KG1 (cell line): ENCODE measurements at places on chromosomes 11 and 22.

GRCh38 chr11:110747531-110747930 is 35.3 kb upstream of the ARHGAP20 start:
- no peak for DNase-seq

DNA sequence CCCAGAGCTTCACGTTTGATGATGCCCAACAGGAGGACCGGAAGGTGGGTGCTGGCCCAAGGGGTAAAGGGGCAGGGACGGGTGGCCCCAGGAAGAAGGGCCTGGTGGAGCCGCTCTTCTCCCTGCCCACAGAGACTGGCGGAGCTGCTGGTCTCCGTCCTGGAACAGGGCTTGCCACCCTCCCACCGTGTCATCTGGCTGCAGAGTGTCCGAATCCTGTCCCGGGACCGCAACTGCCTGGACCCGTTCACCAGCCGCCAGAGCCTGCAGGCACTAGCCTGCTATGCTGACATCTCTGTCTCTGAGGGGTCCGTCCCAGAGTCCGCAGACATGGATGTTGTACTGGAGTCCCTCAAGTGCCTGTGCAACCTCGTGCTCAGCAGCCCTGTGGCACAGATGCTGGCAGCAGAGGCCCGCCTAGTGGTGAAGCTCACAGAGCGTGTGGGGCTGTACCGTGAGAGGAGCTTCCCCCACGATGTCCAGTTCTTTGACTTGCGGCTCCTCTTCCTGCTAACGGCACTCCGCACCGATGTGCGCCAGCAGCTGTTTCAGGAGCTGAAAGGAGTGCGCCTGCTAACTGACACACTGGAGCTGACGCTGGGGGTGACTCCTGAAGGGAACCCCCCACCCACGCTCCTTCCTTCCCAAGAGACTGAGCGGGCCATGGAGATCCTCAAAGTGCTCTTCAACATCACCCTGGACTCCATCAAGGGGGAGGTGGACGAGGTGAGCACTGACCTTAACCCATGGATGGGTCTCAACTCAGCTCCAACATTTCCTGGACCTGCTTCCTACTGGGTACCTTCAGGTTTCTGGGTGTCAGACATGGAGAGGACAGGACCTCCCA is 2.0 kb downstream of the RIC8A start:
- no peak for DNase-seq

GRCh38 chr22:38755155-38755910 is 465 bp downstream of the SUN2 start:
- DNase-seq: no peak

GRCh38 chr11:114159320-114159719 is 99.8 kb downstream of the ZBTB16 start:
- DNase-seq: no peak

DNA sequence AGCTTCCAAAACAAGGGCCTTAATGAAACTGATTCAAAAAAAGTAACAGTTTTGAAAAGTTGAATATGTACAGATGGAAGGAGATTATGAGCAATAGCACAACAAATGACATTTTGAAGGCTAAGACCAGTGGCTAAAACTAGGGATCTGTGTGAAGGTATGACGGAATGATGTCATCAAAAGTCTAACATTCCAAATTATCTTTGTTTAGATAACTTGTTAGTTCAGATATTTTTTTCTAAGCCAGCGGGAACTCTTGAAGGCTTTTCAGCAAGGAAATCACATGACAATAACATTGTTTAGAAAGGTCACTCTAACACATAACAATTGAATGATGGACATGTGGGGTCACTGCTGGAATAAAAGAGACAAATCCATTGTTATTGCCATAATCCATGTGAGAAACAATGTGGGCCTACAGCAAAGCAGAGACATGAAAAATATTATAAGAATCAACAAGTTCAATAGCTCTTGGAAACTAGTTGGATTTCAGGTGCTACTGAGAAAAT is 260.5 kb downstream of the CASP12 start:
- no peak for DNase-seq

- no peak for DNase-seq
Measured at GRCh38 chr11:104467404-104467803, 303.5 kb upstream of the PDGFD start.

DNA sequence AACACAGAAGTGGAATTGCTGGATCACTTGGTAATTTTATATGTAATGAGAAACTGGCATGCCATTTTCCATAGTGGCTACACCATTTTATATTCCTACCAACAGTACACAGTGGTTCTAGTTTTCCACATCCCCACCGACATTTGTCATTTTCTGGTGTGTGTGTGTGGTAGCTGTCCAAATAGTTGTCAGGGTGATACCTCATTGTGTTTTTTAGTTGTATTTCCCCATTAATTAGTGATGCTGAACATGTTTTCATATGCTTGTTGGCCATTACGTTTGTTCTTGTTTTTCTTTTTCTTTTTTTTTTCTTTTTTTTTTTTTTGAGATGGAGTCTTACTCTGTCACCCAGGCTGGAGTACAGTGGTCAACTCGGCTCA is 12.2 kb downstream of the NEU3 start:
- no peak for DNase-seq

- DNase-seq: no peak
Measured at GRCh38 chr22:44102121-44102520, 78.0 kb downstream of the PARVB start.

GRCh38 chr11:132064987-132065620 is 694.7 kb downstream of the NTM start:
- DNase-seq: no peak

DNA sequence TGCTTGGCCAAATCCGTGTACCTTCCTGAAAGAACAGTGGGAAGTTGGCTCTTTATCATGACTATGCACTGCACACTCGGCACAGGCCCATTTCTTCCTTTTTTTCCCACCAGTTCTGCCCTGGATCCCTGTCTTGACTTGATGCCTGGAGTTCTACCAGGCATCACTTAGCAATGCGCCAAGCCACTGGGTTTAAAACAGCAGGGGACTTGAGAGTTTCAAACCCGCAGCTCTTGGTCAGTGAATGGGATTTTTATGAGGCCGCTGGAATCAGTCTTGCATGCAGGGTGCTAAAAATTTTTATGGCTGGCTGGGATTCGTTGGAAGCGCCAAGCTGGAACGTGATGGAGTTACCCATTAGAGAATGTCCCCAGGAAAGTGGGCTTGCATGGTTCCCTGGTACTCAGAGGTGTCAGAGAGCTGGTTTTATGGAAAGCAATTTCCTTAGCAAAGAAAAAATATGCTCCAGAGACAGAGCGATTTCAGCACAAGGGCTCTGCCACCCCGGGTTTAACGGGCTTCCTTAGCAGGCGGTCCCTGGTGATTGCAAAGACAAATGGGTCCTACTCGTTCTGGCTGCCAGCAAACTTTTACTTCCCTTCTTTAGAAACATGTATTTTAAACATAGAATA is 432.9 kb downstream of the TENM4 start:
- DNase-seq: no peak

- DNase-seq: no peak
Measured at GRCh38 chr22:33652615-33653014, 267.7 kb downstream of the LARGE1 start.

- no peak for DNase-seq
Measured at GRCh38 chr22:49968831-49969661, 8.5 kb downstream of the PIM3 start.

DNA sequence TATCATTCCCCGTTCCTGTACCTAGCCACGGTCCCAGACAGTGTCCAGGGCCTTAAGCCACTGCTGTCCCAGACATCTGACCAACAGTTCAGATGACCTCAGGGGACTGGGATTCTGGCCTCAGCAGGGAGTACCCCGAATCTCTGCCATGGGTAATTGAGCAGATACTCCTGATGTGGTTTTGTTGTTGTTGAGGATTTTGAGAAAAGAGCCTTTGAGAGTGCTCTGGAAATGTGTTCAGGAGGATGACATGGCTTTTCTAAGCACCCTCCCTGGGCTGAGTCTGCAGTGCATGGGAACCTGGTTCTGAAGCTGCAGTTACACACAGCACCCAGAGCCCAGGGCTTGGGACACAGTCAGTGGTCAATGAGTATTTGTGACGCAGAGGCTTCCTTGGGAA is 30.4 kb downstream of the ADAMTS15 start:
- no peak for DNase-seq

GRCh38 chr22:36085476-36086169 is 57.0 kb upstream of the RBFOX2 start:
- DNase-seq: no peak

DNA sequence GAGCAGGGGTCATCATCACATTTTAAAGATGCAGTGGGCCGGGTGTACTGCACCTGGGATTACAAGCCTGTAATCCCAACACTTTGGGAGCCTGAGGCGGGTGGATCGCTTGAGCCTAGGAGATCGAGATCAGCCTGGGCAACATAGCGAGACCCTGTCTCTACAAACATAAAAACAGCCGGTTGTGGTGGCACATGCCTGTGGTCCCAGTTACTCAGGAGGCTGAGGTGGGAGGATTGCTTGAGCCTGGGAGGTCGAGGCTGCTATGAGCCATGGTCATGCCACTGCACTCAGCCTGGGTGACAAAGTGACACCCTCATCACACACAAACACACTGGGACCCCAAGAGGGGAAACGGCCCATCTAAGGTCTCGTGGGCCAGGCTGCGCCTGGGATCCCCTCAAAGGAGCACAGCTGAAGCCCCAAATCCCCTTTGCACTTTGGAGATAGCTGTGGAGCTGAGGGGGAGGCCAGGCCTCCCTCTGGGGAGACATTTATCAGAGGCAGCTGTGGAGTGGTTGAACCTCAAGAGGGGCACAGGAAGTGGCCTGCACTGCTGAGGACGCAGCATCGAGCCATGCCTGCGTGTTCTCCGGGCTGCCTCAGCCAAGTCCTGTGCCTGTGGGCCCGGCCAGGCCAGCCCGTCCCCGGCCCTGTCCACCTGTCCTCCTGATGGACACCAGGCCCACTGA is 27.5 kb downstream of the OSBPL5 start:
- no peak for DNase-seq
